Stimulated activated CD4-positive, alpha-beta T cell treated with anti-CD3 and anti-CD28 coated beads, Interleukin-2, amount 100 ng/mL, for 4 hours (primary cell): ENCODE measurements at places on chromosomes 3 and 15.

DNA sequence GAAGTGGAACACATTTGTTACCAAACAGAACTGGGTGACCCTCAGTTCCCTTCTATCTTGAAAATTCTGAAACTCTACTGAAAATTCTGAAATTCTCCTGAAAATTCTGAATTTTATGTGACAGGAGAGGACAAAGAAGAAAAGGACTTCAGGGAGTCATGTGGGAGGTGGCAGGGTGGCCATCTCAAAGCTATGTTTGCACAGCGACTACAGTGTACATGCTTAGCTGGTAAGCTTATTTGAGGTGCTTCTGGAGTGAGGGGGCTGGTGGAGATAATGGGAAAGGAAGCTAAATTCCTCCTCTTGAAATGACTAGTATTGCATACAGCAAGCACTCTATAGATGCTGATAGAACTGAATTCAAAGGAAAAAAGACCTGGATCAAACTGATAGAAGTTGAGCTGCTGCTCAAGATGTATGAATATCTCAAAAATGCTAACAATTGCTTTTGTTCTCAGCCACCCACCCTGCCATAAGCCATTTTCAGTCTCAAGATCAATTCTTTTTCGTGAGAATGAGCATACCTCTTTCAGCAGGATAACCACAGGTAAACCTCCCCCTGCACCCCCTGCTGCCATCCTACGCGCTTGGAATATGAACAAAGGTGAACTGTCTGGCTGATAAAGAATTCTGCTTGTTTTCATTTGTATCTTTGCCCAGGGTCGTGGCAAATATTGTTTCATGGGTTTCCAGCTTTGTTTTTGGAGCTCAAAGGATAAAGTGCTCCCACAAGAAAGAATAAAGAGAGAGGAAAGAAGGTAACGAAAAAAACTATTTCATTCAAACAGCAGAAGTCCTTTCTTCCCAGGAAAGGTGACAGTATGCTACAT is 16.6 kb upstream of the ARHGEF3 start:
- no peak for DNase-seq

GRCh38 chr15:51382787-51383186 is 41.3 kb downstream of the GLDN start:
- no peak for DNase-seq

DNA sequence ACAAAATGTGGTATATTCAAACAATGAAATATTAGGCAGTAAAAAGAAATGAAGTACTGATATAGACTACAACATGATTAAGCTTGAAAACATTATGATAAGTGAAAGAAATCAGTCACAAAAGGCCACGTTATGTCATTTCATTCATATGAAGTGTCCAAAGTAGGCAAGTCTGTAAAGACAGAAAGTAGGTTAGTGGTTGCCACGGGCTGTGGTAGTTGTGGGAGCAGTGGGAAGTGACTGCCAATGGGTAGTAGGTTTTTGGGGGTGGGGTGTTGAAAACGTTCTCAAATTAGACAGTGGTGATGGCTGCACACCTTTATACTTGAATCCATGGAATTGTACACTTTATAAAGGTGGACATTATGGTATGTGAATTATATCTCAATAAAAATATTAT is 12.1 kb downstream of the GALNT15 start:
- DNase-seq: no peak

GRCh38 chr3:125062904-125063618 is 7.3 kb upstream of the HEG1 start:
- DNase-seq: no peak

- no peak for DNase-seq
These were observed 21.5 kb upstream of the MTHFS start for GRCh38 chr15:79918278-79918677.

DNA sequence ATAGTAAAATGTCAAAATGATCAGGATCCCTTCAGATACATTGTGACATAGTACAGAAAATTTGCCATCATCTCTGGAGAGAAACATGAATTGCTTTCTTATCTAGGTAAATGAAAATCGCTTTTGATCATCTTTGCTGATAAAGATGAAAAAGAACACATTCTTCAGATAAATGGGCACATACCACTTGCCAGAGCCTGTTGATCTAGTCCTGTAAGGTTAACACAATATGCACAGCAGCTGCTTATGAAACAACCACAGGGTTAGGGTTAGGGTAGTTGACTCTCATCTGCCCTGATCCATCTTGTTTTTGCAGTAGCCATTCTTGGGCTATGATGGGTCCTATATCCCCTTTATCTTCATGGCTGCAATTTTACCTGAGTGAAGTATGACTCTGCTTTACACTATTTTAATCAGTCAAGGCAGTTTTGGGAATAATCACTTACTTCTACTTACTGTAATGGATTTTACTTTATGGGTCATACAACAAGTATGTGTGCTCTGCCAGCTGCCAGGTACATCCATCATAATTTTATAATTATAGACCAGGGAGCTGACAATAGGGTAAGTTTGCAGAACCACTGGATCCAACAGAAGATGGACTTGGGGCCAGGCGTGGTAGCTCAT is 12.6 kb upstream of the SPINK8 start:
- no peak for DNase-seq

DNA sequence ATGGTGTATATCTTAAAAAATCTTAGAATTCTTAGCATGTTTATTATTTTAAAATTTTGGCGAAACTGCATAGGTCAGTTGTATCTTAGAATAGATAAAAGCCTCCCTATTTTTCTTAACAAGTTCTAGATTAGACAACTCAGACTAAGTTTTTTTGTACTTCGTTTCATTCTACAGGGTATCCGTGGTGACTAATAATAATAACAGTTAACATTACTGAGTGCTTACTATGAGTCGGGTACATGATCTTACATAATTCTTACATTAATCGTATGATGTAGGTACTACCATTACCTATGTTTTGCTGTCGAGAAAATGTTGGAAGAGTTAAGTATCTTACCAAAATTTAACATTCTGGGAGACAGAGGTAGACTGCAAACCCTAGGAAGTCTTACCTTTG is 60.7 kb downstream of the UBE2E2 start:
- no peak for DNase-seq

GRCh38 chr3:71186801-71187200 is 396.7 kb downstream of the FOXP1 start:
- DNase-seq: no peak

DNA sequence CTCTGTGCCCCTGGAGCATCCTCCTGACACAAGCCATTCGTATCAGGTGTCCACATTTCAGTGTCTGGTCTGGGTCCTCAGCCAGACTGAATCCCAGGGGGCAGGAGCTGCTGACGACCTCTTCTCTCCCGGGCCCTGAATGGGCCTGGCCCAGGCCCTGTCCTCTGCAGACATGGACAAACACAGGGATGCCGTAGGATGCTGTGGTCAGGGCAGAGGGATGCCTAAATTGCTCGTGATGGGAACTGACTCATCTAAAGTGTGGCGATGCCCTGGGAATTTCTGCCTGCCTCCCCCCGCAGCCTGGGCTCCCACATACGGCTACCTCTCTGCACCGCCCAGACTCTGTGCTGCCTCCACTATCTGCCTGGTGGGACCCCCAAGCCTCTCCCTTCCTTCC is 58.5 kb upstream of the CTSH start:
- DNase-seq: no peak

DNA sequence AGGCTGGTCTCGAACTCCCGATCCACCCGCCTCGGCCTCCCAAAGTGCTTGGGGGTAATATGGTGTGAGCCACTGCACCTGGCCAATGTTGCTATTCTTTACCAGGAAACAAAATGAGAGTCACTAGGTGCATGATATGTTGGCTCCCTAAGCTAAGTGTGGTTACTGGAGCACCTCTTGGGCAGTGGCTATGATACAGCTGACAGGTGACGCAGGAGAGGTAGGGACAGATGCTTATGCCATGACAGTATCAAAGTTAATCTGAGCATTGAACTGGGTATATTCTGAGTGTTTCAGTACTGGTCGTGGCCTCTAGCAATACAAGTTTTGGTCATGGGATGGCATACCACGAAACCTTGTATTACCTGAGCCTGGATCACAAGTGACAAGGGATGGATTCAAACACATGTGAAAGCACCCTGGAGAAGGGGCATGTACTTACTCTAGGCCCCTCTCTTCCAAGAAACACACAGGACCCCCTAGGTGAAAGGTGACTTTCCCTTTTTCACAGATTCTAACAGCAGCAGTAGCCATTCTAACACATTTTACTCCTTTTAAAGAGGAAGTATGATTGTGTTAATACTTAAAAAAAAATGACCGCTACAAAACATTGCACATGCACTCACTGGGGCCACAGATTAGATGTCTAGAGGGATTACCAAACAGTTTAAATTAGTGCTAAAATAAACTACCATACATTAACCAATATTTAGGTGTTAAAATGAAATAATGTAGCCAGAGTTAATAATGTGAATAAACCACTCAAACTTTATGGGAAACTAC is 467.3 kb downstream of the SHQ1 start:
- no peak for DNase-seq

DNA sequence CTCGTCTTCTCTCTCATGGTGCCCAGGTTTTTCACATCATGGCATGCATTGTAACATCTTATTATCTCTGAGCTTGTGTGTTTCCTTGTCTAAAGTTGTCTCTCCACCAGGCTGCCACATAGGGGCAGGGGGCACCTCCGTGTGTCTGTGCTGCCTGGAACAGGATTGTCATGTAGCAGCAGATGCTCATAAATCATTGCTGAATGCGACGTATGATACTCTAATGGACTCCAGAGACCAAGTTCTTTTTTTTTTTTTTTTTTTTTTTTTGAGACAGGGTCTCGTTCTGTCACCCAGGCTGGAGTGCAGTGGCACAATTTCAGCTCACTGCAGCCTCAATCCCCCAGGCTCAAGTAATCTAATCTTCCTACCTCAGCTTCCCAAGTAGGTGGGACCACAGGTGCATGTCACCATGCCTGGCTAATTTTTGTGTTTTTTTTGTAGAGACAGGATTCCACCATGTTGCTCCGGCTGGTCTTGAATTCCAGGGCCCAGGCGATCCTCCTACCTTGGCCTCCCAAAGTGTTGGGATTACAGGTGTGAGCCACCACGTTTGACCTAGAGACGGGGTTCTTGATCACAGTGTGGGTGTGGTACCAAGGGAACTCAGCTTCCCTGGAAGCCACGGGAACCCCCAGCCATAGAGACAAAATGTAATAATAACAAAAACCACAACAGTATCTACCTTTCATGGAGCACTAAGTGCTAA is 4.7 kb upstream of the DNASE1L3 start:
- no peak for DNase-seq

GRCh38 chr3:52026041-52026440 is 30.3 kb downstream of the DUSP7 start:
- no peak for DNase-seq

- no peak for DNase-seq
These were observed 14.3 kb upstream of the BCL6 start for GRCh38 chr3:187759601-187760000.

- no peak for DNase-seq
These were observed 46.1 kb upstream of the MRPS22 start for GRCh38 chr3:139297588-139298311.

- DNase-seq: no peak
These were observed 48.5 kb upstream of the RAP2B start for GRCh38 chr3:153113541-153113940.

DNA sequence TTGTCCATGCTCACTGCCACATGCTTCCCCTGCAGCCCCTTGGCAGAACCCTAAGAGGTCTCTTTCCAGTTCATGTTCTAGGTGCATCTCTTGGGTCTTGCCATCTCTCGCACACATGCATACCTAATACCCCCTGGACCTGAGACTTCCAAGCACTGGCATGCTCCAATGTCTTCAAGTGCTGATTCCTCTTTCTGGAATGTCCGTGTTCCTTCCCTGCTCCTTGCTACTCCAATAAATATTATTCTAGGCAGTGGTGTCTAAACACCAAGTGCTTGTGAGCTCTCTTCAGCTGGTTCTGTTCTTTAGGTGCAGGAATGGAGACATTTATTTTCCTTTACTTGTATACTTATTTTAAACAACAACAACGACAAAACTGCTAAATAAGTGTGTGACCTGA is 370.1 kb downstream of the LPP start:
- no peak for DNase-seq

DNA sequence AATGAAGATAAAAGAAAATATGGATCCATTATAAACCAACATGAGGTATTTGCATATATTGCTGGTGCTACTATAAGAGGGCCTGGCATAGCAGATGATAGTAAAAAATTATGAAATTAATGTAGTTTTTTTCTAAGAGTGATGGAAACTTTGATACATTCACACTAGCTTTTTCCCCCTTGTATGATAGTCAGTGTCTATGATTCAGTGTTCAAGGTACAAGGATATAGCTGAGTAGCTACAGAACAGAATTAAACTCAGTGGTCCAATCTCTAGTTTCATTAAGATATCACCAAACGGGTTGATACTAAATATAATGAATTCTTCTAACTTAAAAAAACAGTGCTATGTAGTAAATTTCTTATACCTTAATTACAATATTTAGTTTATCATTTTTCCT is 49.9 kb upstream of the XRN1 start:
- DNase-seq: no peak

- DNase-seq: no peak
These were observed 133.2 kb downstream of the CHSY1 start for GRCh38 chr15:101118615-101119014.

DNA sequence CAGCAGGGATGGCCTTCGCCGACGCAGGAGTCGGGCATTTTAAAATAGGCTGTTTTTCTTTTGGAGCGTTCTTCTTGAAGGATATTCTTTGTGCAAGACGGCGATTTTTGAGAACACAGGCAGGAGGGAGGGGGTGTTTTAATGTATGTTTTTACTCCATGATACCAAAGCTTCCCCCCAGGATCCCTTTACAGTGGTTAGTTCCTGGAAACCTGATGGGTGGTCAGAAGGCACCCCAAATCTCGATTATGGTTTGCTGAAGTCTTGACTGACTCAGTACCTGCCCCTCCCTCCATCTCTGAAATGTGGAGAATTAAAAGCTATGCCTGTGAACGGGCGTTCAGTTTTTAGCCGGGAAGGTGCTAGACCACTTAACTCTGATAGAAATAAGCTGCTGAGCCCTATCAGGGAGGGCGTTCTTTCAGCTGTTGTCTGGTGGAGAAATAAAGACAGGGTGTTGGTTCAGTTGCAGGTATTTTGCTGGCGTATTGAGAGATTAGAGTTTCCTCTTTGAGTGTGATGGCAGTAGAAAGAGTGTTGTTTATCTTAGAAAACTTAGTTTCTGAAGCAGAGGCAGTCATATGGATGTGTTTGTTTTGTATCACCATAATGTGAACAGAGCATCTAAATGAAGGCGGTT is 3.4 kb downstream of the IGF1R start:
- no peak for DNase-seq

GRCh38 chr3:108412121-108412750 is 98.2 kb downstream of the MYH15 start:
- DNase-seq: no peak

DNA sequence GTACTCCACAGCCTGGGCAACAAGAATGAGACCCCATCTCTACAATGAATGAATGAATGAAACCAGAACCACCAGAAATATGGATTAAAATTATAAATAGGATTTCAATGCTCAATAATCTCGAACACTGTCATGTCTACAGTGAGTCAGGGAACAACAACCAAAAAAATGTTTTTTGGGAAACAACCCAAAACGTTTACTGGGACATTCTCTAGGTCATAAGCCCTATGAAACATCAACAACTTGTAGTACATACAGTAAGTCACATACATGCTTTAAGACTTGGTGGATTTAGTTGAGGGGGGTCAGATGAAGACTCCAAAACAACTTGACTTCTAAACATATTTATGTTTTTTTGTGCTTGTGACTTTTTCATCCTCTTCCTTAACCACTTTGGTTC is 511.2 kb downstream of the FOXP1 start:
- no peak for DNase-seq

GRCh38 chr3:118799303-118799702 is 235.3 kb downstream of the IGSF11 start:
- no peak for DNase-seq
